Activated CD4-positive, alpha-beta T cell treated with anti-CD3 and anti-CD28 coated beads, Interleukin-10, Interleukin-2, amounts not matched to agents 100 ng/mL and 50 ng/mL, durations not matched to agents 16 hours and 8 hours (primary cell): ENCODE measurements at places on chromosomes 7 and 10.
A peak's percentile ranks its signal among the peaks of the same experiment; 100 is the strongest.

DNA sequence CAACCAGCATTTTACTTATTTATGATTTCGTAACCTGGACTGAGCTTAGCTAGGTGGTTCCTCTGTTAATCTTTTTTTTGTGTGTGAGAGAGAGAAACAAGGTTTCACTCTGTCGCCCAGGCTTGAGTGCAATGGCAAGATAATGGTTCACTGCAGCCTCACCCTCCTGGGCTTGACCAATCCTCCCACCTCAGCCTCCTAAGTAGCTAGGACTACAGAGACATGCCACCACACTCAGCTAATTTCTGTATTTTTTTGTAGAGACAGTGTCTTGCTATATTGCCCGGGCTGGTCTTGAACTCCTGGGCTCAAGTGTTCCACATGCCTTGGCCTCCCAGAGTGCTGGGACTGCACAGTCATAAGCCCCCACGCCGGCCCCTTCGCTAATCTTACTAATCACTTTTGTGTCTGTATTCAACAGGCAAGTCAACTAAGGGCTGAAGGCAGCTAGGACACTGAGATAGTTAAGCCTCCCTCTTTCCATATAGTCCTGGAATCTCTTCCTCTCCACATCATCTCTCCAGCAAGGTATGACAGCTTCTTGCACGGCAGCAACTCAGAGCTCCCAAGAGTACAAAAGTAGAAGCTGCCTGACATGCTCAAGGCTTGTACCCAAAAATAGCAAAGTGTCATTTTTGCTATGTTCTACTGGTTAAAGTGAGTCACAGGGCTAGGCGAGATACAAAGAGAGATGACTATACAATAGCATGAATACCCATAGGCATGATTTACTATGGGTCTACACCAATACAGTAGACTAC, 11.3 kb downstream of the KMT2C start:
- peak; percentile 47 for DNase-seq

GRCh38 chr10:63520500-63521415, at the start of gene REEP3:
Gene REEP3 (plus strand): TSS chr10:63521401. CDS start chr10:63521546, 145 bp downstream.
- DNase-seq, result peak; percentile 64

- DNase-seq, result no peak
Observed at GRCh38 chr7:101913851-101914250, 96.4 kb downstream of the CUX1 start.

- DNase-seq, result no peak
Observed at GRCh38 chr7:94530109-94530508, 20.5 kb downstream of the CASD1 start.

- DNase-seq, result no peak
Observed at GRCh38 chr7:5193880-5194279, 3.8 kb downstream of the WIPI2 start.

DNA sequence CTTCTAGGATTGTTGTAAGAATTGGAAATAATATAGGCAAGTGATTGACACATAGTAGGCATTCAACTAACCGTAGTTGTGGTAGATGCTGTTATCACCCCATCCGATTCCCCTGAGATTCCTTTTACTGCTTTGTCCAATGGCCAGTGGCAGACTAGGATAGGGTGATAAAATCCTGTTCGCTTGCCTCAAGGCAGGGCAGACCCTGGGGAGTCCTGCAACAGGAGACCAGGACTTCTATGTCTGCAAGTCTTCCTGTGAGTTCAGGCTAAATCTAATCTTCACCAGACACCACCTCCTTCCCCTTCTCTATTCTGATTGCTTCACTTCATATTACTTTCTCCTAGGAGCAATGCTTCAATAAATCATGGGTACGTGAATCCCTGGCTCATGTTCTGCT, 42.8 kb upstream of the CREB5 start:
- no peak for DNase-seq

DNA sequence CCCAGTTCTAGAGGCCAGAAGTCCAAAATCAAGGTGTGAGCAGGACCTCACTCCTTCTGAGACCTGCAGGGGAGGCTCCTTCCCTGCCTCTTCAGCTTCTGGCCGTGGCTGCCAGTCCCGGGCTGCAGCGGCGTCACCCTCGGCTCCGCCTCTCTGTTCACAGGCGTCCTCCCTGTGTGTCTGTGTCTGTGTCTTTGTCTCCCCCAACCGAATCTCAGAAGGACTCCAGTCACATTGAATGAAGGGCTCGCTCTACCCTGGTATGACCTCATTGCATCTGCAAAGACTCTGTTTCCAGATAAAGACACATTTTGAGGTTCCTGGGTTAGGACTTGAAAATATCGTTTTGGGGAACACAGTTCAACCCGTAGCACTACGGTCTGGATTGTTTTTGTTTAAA, 33.1 kb upstream of the GALNT11 start:
- peak; percentile 62 for DNase-seq

DNA sequence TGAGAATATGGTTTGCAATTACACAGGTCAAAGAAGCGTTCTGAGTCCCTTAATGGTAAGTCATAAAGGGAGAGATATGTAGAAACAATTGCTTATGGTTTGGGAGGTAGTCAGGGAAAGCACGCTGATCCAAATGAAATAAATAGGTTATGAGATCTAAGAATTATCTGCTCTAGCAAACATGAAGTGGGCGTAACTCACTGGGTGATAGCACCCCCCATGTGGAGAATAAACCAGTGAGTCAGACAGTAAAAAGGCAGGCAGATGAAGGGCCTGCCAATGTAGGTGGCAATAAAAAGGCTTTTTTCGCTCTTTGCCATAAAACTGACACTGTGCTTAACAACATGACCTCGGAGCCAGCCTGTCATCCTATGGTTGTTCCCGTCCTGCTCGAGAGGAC, 306.9 kb downstream of the GLRX3 start:
- no peak for DNase-seq

DNA sequence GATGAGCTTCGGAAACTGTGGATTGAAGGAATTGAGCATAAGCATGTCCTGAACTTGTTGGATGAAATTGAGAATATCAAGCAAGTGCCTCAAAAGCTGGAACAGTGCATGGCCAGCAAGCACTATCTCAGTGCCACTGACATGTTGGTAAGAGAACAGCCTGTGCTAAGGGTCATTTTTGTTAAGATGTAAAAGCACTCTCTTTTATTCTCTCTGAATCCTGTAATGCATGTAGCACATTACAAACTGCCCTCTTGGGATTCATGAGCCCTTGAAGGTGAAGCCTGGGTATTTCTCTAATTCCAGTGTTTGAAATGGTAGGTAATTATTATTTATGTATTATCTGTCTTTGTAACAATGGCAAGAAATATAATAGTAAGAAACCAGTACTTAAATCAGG, 36.1 kb downstream of the EXOC4 start:
- no peak for DNase-seq

GRCh38 chr7:156402255-156402654, 238.3 kb upstream of the RNF32 start:
- no peak for DNase-seq
